Kidney epithelial cell (primary cell): ENCODE measurements at places on chromosomes 1 and 21.

DNA sequence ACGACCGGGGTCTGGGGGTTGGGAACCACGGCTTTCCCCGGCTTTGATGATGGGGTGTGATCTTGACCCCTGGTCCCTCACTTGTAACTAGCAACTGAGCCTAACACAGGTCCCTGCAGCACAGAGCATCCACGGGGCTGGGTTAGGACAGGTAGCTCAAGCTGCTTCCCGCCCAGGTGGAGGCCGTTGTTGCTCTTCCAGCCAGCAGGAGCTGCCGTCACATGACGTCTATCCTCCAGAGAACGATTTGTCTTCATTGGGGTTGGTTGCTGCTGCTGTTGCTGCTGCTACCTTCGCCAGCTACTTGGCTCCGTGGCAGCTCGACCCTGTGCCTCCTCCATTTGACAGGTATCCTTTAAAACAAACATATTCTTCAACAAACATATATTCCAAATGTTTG is 74.3 kb upstream of the ADAR start:
- DNase-seq = no peak

- no peak for DNase-seq
These were observed 409.9 kb upstream of the NFIA start for GRCh38 chr1:60672449-60672848.

- no peak for DNase-seq
These were observed 49.4 kb downstream of the TMCO4 start for GRCh38 chr1:19750101-19750881.

DNA sequence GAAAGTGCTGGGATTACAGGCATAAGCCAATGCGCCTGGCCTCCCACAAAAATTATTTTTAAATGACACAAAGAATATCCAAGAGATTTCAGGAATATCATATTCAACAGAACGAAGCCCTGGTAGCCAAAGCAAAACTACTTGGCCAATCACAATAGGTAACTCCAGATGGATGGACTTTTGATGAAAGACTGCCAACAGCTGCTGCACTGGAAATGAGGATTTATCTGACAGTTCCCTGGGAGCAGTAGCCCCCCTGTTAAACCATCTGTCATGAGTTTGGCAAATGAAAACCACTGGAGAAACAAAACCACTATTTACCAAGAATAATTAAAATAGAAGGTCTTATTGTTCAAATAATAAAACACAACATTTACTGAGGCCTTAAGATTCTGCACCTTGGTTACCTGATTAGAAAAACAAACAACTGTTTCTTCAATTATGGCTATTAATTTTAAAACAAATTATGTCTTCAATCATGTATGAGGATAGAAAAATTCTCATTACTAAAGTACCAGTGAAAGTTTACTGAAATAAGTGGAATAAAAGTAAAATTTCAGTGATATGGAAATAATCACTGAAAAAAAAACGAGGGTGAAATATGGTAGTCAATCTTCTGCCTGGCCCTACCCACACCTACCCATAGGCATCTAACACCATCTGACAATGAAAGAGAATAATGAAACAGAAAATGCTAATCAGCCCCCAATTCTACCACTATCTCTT is 34.3 kb upstream of the PSMG1 start:
- no peak for DNase-seq

DNA sequence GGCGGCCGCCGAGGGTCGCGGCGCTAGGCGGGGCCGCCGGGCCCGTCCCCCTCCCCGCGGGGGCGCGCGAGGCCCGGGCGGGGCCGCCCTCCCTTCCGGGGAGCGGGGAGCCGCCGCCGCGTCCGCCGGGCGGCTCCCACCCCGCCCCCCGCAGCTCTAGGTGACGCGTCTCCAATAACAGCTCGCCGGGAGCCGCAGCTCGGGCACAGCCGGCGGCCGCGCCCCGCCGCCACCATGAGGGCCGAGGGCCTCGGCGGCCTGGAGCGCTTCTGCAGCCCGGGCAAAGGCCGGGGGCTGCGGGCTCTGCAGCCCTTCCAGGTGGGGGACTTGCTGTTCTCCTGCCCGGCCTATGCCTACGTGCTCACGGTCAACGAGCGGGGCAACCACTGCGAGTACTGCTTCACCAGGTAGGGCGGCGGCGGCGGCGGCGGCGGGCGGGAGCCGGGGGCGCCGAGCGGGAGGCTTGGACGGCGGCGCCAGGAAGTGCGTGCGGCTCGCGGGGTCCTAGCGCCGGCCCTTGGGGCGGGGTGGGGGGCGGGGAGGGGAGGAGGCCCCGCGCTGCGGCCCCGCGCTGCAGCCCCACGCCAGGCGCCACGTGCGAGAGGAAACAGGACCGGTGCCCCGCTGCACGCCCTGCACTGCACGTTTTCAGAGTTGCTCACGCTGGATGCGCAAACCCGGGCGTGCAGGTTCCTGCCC is at the start of gene SMYD2:
SMYD2 (plus strand) TSS at position 139 of the 699 bp plus-strand sequence; CDS start at position 235, 96 bp downstream.
- no peak for DNase-seq

DNA sequence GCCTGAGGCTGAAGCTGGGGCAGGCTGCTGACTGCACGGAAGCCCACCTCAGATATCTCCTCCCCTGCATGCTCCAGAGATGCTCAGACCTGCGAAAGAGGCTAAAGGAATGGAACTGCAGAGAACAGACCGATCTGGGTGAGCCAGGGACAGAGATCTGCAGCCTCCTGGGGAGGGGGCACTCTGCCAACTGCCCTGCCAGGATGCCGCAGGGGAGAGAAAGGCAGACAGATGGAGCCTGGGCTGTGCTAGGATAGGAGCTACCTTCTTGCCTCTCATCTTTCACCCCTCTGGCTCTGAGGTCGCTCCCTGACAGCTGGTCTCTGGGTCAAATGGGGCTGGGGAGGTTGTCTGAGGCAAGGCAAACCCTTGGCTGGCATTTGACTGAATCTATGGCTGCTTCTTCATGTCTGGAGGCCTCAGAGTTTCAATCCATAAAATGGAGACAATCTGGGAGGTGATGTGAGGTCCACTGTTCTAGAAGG is 238.2 kb downstream of the GRIK3 start:
- no peak for DNase-seq

- no peak for DNase-seq
These were observed 161.7 kb downstream of the PLPP3 start for GRCh38 chr1:56417646-56418045.

DNA sequence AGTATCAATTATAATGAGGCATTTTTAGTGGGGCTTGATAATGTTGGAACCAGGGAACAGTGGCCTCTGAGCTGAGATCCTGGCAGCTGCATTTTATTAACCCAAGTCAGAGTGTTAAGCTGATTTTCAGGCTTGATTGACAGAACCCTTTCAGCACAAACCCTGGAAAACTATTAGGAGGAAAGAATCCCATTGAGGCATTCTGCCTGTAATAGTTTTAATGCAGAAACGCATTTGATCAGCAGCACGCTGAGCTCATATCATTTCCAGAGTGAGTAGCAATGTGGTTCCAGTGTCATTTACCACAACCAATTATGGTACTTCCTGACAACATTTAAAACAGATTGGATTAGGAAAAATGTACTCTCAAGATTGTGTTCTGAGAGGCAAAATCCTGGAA is 78.3 kb upstream of the BARHL2 start:
- no peak for DNase-seq

GRCh38 chr1:226589008-226589733 is 40.6 kb downstream of the STUM start:
- DNase-seq = no peak

DNA sequence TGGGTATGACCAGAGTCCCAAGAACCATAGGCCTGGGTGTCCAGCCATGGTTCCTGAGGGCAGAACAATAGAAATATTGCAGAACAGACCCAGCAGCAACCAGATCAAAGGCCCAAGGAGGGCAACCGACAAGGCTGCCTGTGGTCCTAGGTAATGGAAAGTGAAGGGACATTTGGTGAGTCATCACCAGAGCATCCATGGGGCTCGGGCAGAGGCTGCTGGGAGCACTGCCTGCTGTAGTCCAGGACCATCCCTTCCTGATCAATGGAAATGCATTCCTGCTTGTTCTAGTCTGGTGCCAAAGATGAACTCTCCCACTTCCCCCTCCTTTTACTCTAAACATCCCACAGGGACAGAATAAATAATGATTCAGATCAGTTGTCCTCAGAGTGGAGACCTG is 172.8 kb upstream of the CACNA1E start:
- no peak for DNase-seq

- no peak for DNase-seq
These were observed 4.0 kb upstream of the CAP1 start for GRCh38 chr1:40036574-40036973.

- no peak for DNase-seq
These were observed 15.1 kb downstream of the BACH1 start for GRCh38 chr21:29313662-29314408.

DNA sequence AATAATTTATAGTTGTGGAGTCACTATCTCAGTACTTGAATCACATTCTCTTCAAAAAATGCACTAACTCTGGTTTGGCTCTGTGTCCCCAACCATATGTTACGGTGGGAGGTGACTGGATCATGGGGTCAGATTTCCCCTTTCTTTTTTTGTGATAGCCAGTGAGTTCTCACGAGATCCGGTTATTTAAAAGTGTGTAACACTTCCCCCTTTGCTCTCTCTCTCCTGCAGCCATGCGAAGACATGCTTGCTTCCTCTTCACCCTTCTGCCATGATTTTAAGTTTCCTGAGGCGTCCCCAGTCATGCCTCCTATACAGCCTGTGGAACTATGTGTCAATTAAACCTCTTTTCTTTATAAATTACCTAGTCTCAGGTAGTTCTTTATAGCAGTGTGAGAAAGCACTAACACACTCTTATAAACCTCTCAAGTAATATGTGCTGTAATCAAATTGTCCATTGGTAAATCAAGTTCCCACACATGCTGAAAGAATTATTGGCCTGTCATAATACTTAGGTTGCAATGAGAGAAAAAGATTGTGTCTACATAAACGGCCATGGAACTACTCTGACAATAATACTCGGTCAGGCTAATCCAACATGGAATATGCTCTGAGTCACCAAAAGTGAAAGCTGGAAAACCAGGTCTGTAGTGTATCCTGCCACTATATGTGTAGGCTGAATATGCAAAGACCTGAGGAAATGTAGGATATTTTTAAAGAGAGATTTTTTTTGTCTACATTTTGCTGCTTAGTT is 107.5 kb downstream of the SLC44A5 start:
- DNase-seq = no peak

GRCh38 chr1:19710825-19711611 is 46.3 kb downstream of the HTR6 start:
- DNase-seq = peak; percentile 70

DNA sequence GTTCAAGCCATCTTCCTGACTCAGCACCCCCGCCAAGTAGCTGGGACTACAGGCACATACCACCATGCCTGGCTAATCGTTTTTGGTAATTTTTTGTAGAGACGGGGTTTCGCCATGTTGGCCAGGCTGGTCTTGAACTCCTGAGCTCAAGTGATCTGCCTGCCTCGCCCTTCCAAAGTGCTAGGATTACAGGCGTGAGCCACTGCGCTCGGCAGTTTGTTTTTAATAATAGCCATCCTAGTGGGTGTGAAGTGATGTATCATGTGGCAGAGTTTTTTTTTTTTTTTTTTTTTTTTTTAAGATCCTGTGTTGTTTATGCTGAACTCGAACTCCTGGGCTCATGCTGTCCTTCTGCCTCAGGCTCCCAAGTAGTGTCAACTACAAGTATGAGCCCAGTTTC is 51.8 kb downstream of the SPEN start:
- no peak for DNase-seq

- DNase-seq = no peak
These were observed 4.4 kb upstream of the AUNIP start for GRCh38 chr1:25863486-25864262.

- DNase-seq = no peak
These were observed 29.1 kb downstream of the B3GALT2 start for GRCh38 chr1:193157360-193157759.

DNA sequence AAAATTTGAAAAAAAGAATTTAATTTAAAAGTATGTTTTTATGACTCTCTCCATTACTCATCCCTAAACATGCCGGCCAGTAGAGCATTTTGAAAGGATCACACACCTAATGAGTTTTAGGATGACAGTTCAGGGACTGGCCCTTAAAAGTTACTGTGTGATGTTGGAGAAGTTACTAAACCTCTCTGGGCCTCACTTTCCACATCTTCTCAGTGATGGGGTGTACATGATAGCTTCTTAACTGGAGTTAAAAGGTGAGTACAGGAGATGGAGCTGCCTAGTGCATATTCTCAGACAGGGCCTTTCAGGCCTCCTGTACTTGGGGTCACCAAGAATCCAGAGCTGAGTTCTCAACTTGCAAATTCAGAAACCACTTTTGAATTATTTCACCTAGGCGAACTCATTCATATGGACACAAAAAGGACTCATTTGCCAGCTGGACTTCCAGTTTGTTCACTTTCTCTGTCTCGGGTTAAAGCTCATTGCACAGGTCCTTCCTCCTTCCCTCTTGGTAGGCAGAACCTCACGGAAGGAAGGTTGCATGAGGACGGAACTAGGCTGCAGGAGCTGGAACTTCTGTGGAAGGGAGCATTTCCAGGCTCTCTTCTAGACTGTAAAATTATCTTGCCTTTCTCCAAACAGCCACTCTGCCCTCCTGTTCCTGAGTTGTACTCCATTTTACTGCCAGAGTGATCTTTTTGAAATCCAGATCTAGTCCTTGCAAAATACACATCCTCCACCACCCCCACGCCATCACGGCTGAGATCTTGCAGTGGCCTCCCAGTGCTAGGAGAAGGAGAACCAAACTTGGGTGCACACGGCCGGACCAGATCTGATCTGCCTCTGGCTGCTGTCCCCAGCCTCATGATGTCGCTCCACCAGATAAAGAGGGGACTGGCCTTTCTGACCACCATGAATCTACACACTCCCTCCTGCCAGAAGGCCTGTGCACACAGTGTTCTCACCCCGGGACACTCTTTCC is 4.3 kb upstream of the SLC30A1 start:
- DNase-seq = no peak

- DNase-seq = no peak
These were observed 43.4 kb upstream of the C1orf53 start for GRCh38 chr1:197859024-197859423.

DNA sequence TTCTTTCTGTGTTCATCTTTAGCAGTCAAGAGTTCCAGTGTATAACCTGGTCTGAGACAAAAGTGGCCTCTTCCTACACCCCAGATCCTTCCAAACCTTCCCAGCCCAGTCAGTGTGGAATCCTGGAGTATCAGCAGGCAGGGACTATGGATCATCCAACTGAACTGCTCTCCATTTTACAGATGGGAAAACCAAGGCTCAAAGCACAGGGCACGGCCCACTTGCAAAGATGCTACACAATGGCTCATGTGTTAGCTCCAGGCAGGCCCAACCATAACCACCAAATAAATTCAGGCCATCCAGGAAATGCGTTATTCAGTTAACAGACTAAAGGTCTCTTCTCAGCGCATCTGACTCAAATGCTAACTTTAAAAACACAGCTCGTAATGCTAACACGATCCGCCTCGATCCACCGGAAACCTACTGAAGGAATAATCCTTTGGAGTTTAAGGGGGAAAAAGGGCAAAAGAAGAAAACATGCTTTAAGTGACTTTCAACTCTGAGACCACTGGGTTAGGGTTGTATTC is 7.1 kb downstream of the GLIS1 start:
- no peak for DNase-seq

GRCh38 chr1:181317261-181317930 is 165.9 kb upstream of the CACNA1E start:
- no peak for DNase-seq

GRCh38 chr21:34644825-34645224 is 24.0 kb upstream of the CLIC6 start:
- DNase-seq = no peak

GRCh38 chr1:32907435-32907834 is 6.2 kb upstream of the TMEM54 start:
- no peak for DNase-seq

- DNase-seq = peak; percentile 59
These were observed 47.7 kb downstream of the ZNF644 start for GRCh38 chr1:90973897-90974798.

- DNase-seq = no peak
These were observed 16.9 kb upstream of the SMIM12 start for GRCh38 chr1:34876406-34876805.
